ENCODE measurements at places on chromosomes 11 and 22. TPM values are rescaled to one million over a fixed set of nuclear protein-coding genes. Genes with fewer than 3 reads are reported as not detected.
A peak's percentile ranks its signal among the peaks of the same experiment; 100 is the strongest.

The RAPSN gene
- 0.69 TPM for total RNA-seq

The LARGE2 gene
- not detected for total RNA-seq

The SLCO2B1 gene
- total RNA-seq: 95.3 TPM

The MAPK11 gene
- 11.6 TPM for total RNA-seq

The FADS1 gene
- total RNA-seq: 28.8 TPM

The DBX1 gene
- not detected for total RNA-seq

The OR52I2 gene
- not detected for total RNA-seq

The IL17REL gene
- not detected for total RNA-seq

The KCNJ1 gene
- total RNA-seq: not detected

The MFRP gene
- not detected for total RNA-seq

The TMEM191C gene
- 0.81 TPM for total RNA-seq

DNA sequence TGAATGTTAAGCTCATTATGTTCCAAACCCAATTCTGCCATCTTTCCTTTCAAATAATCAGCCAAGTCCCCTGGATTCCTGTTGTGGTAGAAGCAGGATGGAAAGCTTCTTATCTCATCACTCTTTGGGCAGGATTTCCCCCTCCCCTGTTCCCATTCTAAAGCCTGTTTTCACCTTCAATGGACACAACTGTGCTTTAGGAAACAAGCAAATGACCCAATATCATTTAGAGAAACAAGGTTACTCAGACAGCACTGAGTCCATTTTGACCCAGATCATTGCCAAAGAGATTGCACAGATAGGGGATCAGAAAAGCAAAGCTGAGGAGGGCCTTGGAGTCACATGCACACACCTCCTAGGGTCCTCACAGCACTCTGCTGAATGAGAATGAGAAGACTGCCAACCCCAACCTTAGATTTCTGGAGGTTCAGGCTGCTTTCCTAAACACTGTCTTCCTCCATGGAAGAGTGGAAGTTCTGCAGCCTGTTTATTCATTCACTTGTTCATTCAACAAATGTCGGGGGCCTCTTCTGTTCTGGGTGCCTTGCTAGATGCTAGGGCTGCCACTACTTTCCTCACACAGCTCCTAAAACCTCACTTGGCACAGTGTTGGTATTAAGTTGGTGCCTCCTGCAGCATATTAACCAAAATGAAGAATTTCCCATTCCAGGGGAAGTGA is 95.3 kb downstream of the ME3 start:
- no peak for DNase-seq

DNA sequence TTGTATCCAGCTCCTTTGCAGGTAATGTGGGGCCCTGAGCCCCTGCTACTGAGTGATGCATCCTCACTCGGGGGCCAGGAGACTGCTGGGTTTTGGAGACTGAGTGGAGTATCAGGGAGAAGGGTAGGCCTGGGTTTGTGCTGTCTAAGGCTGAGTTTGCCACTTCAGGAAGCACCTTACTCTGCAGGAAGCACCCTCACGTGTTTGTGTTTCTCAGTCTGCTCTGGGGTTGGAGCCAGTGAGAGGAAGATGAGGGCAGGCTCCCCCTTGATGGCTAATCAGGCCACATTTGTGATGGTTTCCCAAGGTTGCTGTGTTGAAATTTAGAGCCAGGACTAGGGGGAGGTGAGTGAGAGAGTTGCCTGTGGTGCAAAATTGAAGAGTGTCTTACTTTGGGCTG is 13.7 kb upstream of the THY1 start:
- DNase-seq: no peak

- DNase-seq: peak; percentile 94
Observed at GRCh38 chr22:39490135-39490798, 11.8 kb upstream of the MIEF1 start.

DNA sequence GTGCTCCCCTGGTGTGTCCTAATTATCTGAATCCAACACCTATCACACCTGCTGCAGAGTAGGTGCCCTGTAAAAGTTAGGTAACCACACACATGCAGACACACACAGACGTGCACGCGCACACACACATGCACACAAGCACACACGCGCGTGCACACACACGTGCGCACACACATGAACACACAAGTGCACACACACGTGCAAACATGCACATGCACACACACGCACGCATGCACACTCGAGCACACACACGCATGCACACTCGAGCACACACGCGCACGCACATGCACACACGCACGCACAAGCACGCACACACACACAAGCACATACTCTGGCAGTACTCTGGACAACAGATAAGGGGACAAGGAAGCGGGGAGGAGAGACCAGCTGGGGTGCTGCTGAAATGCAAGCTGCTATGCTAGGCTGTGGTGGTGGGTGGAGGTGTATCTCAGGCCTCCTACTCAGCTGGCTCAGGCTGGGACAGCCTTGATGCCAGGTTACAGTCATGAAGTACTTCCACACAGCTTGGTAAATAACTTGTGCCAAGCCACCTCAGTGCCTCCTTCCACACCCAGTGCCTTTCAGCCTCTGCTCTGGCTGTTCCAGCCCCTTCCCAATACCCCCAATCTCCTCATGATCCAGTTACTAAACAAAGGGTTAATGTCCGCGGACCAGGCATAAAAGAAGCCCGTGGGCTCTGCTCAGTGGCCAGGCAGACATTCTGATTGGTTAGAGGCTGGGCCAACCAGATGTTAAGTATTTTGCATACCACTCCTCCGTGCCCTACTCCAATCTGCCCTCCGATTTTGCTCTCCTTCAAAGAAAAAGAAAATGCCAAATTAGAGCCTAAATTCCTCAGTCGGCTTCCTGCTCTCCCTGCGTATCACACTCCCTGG is 374.1 kb downstream of the TENM4 start:
- peak; percentile 66 for DNase-seq

DNA sequence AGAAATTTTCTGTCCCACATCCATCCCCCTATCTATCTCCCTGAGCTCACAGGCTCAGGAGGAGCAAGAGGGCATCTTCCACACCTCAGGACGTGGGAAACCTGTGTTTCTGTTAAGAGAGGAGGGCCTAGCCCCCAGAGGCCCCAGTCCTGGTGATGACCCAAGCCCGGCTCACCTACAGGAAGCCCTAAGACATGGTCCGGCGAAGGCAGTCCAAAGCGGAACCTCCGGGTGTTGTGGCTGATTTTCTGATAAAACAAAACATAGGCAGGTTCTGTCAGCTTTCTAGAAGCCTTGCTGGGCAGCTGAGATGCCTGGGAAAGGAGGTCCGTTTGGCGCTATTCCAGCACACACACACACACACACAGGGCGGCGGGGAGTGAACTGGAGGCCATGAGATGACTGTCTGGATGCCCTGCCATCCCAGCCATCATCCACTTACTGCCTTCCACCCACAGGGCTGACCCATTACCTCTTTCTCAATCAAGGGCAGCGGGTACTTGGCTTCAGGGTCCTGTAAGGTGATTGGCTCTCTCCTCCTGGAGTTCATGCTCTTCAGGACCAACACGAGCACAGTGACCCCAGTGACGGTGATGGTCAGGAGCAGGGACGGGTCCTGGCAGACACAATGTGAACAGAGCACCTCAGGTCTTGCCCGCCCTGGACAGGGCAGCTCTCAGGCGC is 882 bp downstream of the CYB5R2 start:
- DNase-seq: no peak

- DNase-seq: peak; percentile 54
Observed at GRCh38 chr11:3002871-3003270, 10.7 kb upstream of the NAP1L4 start.

DNA sequence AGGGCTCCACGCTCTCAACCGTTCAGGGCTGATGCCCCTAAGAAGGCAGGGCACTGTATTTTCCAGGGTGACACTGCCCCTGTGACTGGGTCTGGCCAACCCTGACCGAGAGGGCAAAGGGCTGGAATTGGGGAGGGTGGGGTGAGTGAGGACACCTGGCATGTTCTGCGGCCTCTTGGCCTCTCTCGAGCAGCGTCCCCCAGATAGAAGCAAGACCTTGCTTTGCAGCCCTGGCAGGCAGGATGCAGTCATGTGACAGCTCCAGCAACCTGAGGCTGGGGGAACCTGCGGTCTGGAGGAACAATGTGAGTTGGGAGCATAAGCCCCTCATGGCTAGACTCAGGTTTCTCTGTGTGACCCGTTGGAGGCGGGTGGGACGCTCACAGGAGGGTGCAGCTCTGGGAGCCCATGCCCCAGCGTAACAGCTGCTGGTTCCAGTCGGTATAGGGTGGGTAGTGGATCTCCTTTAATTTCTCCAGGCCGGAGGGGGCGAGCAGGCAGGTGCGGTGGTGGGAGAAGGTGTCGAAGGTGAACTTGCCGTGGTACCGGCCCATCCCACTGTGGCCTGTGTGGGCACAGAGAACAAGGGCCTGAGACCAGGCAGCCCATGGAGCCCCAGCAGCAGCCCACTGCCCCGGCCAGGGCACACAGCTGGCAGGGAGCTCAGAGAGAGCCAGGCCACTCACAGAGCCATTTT is 11.4 kb downstream of the ALDH3B2 start:
- DNase-seq: peak; percentile 79

- DNase-seq: no peak
Observed at GRCh38 chr11:83008581-83008923, 63.1 kb downstream of the RAB30 start.

DNA sequence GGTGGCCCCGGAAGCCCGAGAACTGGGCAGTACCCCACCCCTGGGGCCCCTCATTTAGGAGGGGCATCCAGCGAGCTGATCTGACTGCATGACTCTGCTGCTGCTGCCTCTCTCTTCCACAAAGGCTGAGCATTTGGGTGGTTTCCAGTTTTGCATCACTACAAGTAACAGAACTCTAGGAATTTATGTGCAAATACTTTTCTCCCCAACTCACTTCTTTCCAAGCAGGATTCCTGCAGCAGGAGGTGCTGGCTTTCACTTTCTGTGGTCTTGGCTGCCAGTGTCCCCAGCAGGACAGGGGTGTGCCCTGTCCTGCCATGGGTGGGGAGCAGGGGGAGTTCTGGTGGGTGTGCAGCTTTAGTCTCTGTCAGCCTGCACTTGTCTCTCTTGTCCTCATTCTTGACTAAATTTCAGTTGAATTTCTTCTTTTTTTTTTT is 21.2 kb downstream of the UPB1 start:
- DNase-seq: no peak

GRCh38 chr11:45332276-45332934 is 46.3 kb upstream of the SYT13 start:
- DNase-seq: no peak

DNA sequence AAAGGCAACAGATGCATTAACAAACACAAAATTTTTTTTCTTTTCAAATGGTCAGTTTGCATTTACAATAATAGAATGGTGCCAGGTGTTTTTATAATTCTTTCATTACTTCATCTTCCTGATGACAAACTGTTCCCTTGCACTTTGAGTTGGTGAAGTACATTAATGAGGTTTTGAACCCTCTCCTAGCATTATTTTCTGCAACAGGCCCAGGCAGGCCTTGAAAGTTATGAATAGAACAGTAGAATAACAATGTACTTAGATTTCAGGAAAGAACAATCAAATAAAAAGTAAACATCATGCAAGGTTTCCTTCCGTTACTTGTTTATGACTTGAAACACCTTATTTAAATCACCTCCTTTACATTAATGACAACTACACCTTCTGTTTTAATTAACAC is 9.6 kb downstream of the BTG4 start:
- no peak for DNase-seq

- no peak for DNase-seq
Observed at GRCh38 chr11:134202661-134203060, 21.1 kb downstream of the NCAPD3 start.

DNA sequence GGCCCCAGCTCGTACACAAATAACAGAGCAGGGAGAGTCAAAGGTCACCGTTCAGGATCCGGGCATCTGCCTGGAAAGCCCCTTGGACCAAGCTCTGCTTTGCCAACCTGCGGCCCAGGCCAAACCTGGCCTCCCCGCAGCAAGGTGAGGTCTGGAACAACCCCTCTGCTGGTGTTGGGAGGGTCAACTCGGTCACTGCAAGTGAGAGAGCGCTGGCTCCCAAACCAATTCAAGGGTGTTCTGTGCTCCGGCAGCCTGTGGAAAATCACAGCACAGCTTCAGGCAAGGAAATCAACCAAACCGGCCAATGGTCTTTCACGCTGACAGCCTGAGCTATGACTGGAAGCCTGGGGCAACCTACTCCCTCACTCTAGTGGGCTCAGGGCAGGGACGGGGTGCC is 63.4 kb downstream of the MYH9 start:
- no peak for DNase-seq

DNA sequence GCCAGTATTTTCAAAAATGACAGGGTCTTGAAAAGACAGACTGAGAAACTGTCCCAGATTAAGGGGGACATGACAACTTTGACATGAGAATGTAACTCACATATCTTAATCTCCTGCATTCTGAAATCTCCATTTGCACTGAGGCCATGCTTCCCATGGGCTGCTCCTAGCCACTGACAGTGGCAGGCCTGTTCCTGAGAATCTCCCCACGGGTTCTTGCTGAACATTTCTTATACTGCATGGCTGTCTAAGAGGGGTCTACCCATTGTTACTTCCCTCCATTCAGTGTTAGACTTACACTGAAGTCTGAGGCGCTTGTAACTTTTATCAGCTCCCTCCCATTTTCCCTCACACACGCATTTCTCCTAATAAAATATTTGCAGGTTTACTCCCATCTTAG is 1.5 kb downstream of the CEP295 start:
- DNase-seq: no peak

DNA sequence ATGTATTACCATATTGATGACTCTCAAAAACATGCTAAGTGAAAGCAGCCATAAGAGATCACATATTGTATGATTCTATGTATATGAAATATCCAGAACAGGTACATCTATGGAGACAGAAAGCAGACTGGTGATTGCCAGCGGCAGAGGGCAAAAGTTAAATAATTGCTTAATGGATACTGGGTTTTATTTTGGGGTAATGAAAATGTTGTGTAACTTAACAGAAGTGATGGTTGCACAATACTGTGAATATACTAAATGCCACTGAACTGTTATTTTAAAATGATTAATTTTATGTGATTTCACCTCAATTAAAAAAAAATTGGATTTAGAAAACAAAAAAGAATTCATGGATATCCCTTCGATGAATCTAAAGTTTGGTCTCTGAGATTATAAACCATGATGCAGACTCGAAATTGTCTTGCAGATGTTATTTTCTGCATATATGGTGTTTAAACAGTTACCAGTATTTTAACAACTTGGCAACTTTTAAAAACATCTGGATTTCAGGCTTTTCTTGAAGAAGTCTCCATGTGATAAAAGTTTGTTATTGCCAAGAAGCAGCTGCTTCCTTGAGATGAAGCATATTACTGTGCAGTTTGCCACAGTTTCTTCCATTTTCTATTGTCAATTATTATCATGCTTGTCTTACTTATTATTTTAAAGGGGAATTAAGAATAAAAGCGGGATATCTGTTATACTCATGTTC is 38.1 kb downstream of the LARGE2 start:
- DNase-seq: no peak

- DNase-seq: no peak
Observed at GRCh38 chr11:118415062-118415738, 13.8 kb downstream of the ATP5MG start.

DNA sequence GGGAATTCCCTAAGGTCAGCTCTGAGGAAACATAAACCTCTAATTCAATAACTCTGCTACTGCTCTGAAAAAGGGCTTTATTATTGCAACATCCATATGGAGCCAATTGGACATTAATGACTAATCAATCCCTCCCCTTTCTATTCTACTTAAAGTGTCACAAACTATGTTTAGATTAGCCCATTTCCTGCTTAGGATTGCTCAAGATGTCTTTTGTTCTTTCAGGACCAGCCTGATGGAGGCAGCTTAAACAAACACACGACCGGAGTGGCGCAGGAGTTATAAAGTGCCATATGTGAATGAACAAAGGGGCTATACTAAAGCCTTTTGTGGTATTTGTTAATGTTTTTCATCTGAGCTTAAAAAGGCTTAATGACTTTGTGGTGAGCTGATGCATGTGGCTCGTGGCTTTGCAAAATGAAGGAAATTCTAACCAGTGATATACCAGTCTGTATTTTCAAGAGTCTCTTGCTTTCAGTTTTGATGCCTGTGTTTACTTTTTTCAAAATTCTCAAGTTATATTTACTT is 354.4 kb downstream of the SOX6 start:
- DNase-seq: no peak

All from posterior vena cava (tissue), 2 donors.